Hippocampal formation (tissue), 2 donors: ENCODE measurements at places on chromosomes 12 and 14.

- DNase-seq: no peak
Measured at GRCh38 chr12:52223406-52224039, 9.5 kb upstream of the KRT7 start.

GRCh38 chr14:71482671-71483070 is 449.6 kb upstream of the RGS6 start:
- DNase-seq: no peak

- no peak for DNase-seq
Measured at GRCh38 chr14:74962046-74962445, 6.6 kb upstream of the PGF start.

- DNase-seq: no peak
Measured at GRCh38 chr14:42855085-42855484, 1248.4 kb downstream of the LRFN5 start.

GRCh38 chr12:132955094-132956010 is 754 bp downstream of the ZNF605 start:
- DNase-seq: no peak

- no peak for DNase-seq
Measured at GRCh38 chr12:102756530-102756929, 160.5 kb downstream of the PAH start.

DNA sequence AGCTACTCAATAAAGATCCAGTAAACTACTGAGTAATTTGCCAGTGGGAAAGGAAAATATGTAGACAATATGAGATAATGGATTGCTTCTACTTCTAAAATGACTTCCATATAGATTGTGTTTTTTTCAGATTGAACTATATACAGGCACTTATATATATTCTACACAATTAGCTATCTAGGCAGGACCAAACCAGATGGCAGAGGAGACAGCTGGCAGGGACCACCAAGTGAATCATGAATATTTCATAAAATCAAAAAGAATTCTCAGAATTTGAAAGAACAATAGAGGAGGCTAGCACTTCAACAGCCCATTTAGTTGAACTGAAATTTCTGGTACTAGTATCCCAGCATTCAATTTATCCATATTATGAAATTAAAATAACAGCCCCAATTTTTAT is 338.0 kb upstream of the RPL10L start:
- DNase-seq: no peak

DNA sequence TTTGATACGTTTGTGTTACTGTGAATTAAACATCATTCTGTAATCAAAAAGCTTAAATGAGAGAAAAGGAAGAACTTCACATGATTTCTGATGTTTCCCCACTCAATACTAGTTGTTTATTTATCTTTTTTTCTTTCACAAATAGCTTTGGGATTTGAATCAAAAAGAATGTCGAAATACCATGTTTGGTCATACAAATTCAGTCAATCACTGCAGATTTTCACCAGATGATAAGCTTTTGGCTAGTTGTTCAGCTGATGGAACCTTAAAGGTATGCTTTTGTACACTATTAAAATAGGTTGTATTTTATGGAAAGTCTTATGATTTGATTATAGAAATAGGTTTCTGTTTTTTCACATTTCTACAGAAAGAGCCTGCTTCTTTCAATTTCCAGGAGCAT is 41.5 kb downstream of the APAF1 start:
- DNase-seq: no peak
